ENCODE measurements at places on chromosomes 6 and 20. TPM values are rescaled to one million over a fixed set of nuclear protein-coding genes. Genes with fewer than 3 reads are reported as not detected.

Gene VIP
- 0.15 TPM for total RNA-seq

Gene HLA-G
- not detected for total RNA-seq

Gene RIMS4
- not detected for total RNA-seq

Gene ETV7
- total RNA-seq, result 0.13 TPM

Gene ITPA
- total RNA-seq, result 25.3 TPM

Gene CNR1
- total RNA-seq, result 0.23 TPM

Gene ARMH2
- not detected for total RNA-seq

Gene CST5
- total RNA-seq, result not detected

GRCh38 chr20:44610313-44610962, 28.1 kb downstream of the PKIG start:
- DNase-seq, result peak; percentile 70

- DNase-seq, result no peak
These were observed 158.7 kb downstream of the UBE3D start for GRCh38 chr6:82906951-82907350.

DNA sequence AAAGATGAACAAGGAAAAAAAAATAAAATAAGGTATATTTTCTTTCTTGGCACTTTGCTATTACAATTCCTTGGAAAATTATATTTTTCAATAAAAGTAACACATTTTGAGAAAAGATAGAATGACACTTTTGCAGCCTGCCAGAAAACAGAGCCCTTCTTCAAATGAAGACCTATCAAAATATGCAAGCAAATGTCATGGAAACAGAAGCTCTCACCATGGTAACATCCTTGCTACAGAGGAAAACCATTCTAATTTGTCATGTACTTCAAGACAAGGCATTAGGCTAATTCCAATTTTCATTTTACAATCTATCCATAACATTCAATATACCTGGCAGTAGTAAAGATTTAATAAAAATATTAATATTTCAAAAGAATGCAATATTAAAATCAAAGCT, 177.9 kb downstream of the RNGTT start:
- no peak for DNase-seq

DNA sequence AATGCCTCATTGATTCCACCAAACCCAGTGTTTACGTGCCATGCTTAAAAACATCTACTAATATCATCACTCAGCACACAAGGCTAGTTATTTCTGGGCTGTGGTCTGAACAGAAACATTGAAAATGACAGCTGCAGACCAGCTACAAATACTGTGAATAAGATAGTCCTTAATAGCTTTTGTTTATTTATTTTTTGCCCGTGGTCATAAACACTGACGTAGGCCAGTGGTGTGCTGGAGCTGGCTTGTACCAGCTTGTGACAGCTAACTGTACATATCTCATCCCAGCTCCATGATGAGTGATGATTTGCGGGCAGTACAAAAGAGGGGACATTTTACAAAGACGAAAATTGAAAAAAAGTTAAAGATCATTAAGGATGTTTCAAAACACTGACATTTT, 1057.0 kb downstream of the EPHA7 start:
- DNase-seq, result no peak

DNA sequence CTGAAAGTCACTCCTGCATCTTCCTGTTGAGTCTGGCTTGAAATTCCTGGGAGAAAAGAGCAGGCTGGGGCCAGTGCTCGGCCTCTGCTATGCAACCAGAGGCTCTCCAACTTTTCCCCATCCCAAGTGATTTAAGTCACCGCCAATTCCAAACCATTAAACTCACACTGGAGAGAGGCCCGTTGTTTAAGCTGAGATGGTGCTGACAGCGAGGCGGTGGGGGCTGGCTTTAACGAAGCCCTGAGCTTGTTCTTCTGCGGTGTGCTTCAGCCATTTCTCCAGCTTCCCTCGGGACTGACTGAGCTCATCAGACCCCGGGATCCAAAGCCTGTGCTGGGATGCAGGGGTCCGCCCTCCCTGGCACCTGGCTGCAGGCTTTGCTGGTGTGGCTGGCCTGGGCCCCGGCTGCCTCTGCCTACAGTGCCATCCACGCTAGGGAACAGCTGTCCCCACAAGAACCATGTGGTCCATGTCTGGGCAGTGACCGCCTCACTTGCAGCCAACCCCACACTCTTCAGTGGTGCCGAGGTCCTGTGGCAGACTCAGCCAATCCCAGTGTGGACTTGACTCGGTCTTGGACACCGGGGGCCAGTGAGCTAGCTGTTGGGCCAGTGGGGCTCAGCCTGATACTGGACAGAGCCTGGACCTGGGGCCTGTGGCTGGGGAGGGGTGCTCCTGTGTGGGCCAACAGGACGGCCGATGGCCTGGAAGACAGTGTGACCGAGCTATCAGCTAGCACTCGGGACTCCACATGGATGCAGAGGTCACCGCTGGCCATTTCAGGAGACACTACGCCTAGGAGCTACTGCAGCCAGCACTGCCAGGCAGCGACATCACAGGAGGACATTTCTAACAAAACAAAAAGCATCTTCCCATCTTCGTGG, 21.2 kb downstream of the RAMACL start:
- DNase-seq, result no peak

DNA sequence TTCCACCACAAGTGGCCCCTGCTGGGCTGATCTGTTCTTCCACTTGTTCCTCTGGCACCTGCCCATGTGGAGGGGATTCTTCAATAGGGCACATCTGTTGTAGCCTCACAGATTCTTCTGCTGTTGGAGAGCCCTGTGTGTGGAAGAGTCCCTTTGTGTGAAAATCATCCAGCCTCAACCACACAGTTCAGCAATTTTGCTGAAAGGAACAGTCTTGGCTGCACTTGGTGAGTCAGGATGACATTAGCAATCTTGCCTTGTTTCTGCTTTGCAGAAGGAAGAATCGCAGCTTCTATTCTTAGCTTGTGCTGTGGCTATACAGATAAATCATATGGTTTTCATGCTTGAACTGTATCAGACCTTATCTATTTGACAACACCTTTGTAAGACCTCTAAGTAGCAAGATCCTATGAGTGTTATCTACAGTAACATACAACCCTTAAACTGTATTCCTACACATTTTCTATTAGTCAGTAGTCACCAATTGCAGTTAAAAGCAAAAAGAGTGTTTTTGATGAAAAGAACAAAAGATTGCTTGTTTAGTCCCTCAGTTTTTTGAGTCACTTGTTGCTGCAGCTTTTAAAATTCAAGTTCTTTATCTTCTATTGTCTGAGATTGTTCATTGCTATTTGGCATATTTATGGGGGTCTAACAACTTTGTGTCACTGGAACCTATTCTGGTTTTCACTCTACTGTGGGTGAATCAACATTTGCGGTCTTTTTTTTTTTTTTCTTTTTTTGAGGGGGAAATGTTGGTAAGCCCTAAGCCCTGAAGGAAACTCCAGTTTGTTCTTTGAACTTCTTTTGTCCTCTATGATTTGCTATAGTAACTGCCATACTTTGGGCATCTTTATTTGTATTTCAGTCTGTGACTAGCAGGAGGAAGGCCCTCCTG, 231.6 kb downstream of the TFAP2B start:
- no peak for DNase-seq

DNA sequence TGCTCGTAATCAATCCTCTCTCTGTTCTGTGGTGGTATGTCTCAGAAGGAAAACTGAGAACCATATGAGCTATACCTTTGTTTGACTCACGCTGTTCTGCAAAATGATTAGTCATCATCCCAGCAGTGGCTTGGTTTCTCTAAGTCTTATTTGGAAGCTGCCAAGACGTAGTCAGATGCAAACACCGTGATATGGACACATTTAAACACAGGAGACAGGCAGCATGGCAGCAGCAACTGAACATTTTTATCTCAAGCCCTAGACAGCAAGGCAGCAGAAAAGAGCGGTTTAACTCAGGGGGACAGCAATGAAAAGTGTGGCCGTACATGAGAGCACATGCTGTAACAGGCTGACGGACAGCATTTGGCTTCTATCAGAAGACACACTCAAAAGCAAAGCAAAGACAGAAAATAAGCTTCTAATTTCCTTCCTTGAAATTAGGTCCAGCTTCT, 1295.1 kb downstream of the EPHA7 start:
- no peak for DNase-seq

DNA sequence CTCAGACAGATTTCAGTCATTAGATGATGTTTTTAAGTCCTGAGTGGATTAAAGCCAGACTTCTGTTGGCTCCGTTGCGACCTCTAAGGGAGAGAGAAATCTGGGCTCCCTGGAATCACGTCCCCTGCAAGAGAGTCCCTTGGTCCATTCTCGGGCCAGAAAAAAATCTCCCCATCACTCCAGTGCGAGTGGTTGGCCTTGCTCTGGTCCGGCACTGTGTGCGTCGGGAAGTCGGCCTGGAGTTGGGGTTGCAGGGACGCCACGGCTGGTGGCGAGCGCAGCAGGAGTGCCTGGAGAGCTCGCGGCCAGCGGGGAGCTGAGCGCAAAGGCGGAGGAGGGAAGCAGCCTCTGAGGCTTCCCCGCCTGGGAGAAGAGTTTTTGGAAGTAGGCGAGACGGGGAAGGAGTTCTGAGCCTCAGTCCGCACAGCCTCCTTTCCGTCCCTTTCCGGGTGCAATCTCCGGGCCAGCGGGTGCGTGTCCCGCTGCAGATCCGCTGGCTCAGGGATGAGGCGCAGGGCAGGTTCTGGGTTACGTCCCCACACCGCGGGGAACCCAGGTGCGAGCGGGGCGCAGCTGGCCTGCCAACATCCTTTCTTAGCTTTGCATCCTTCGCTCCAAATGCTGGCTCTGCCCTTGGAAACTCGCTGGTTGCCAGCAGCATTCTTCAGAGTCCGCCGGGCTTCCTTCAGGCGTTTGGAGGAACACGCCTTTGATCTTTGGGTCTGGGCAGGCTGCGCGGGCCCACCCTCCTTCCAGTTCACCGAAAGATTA, 6.8 kb downstream of the TCF21 start:
- DNase-seq, result no peak

- DNase-seq, result no peak
These were observed 61.5 kb downstream of the JPH2 start for GRCh38 chr20:44125332-44126127.

GRCh38 chr6:84078335-84078734, 44.8 kb downstream of the MRAP2 start:
- no peak for DNase-seq

GRCh38 chr6:137427656-137428290, 66.4 kb downstream of the OLIG3 start:
- no peak for DNase-seq

GRCh38 chr20:11982955-11983470, 65.3 kb downstream of the BTBD3 start:
- no peak for DNase-seq

DNA sequence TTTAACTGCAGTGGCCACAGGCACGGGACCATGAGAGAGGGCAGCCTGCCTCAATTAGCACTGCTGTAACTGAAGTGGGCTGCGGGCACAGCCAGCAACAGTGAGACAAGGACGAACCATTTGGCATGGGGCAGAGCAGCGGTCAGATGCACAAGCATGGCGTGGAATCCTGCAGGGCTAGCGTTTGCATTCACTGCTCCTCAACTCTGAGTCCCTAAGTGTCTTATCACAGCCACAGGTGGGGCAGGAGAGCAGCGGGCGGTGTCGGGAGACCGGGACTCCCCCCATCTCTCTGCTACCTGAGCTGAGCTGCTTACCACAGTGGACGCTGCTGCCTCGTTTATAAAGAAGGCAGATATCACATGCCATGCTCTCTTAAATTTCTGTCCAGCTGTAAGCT, 31.3 kb upstream of the PDE10A start:
- DNase-seq, result no peak

GRCh38 chr6:122180132-122180531, 219.3 kb upstream of the HSF2 start:
- no peak for DNase-seq

DNA sequence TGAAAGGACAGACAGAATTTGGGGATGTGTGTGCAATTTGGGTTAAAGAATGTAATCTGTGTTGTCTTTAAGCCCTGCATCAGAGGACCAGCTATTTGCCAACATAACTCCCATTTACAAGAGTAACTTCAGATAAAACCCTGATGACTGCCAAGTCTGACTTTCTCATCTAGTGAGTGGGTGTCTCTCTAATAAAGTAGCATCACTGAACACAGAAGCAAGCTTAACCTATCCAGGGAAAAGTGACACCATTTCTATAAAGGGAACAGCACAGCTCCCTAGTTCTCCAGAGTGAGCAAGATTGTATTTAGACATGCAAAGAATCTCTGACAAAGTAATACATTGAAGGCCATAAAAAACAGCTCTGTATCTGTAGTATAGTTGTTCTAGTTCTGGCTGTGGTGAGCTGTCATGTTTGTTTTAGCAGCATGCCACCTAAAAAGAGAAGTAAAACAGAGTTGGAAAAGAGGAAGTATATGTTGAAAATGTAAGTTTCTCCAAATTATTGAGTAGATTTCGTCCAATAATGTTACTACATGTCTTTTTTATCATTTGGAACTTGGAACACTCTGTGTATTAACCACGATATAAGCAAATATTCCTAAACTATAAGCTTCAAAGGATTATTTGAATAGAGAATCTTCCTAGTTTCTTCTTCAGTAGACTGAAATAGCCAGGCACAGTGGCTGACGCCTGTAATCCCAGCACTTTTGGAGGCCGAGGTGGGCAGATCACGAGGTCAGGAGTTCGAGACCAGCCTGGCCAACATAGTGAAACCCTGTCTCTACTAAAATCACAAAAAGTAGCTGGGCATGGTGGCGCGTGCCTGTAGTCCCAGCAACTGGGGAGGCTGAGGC, 8.8 kb upstream of the PIM1 start:
- no peak for DNase-seq

GRCh38 chr20:5002077-5002413, 735 bp upstream of the SLC23A2 start:
- peak; percentile 48 for DNase-seq

DNA sequence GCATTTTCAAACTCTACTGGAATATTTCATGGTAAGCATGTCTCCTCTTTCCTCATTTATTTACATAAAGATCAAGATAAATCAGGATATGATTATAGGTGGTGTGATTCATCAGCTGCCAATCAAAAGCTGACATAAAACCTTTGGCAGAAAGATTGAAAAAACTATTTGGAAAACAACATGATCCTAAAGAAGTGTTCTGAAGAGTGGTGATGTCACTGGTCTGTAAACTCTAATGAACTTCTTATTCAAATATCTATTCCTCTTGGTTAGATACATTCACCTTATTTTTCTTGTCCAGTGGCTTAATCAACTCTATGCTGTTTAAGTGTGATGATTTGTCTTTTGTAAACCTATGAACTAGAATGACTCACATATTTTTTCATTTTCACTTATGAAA, 535.5 kb upstream of the CITED2 start:
- DNase-seq, result no peak

DNA sequence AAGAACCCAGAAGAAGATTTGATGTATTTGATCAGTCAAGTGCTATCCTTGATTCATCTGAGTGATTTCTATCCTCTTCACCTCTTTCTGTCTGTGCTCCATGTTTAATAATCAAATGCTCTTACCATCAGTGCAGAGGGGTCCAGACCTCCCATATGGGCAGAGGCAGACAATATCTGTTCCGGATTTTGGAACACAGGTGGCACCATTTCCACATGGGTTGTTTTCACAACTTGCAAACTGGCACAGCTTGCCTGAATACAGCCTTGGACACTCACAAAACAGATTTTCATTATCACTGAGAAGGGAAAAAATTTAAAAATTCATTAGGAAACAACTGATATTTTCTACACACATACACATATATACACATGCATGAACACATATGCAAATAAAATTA, 228.5 kb downstream of the PHF3 start:
- DNase-seq, result no peak
